Kidney tubule cell (primary cell): ENCODE measurements at places on chromosomes 11 and 22.

DNA sequence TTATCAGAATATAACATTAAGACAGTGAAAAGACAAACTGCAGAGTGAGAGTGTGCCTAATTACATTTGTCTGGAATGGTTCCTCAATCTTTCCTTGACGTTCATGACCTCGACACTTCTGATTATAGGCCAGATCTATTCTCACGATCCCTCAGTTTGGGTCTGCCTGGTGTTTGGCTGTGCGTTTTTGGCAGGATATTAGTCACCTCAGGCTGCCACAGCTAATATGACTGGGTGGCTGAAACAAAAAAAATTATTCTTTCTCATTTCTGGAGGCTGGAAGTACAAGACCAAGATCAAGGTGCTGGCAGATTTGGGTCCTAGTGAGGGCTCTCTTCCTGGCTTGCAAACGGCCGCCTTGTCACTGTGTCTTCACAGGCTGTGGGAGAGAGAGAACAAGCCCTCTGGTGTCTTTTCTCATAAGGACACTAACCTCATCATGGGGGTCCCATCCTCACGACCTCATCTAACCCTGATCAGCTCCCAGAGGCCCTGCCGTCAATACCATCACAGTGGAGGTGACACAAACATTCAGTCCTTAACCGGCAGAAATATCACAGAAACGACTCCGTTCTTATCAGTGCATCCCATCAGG lies 23.2 kb downstream of the IFITM10 start:
- no peak for DNase-seq

- DNase-seq, result no peak
Observed at GRCh38 chr22:19776433-19777031, 16.0 kb downstream of the TBX1 start.

DNA sequence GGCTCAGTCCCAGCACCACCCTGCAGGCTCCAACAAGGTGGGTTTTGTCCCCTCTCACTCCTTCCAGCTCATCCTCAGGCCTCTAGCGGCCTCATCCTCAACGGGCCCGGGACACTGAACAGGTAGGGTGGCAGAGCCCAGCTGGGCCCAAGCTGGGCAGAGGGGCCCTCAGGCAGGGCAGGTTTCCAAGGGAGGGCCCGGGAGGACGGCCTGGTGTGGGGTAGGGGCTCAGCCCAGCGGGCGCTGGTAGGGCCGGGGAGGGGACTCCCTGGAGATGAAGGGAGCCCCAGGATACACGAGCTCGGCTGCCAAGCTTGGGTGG lies 2.5 kb upstream of the IFITM10 start:
- no peak for DNase-seq

DNA sequence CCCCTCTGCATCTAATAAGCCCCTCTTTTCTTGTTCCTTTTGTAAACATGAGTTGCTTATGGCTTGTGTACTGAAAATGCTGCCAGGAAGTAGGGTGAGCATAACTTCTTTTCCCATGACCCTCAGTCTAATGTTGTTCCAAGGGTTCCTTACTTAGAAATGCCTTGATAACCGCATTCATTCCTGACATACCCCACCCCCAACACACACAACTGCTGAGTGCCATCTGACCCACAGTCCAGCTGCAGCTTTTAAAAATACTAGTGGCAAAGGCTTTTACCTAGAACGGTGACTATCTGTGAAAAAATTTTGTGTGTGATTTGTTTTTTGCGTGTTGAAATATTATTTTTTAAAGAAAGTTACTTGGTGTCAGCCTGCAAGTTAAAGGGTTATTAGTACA lies 52.6 kb downstream of the ARHGAP42 start:
- peak; percentile 85 for DNase-seq

GRCh38 chr22:43828998-43829782 lies 17.1 kb upstream of the EFCAB6 start:
- no peak for DNase-seq

- no peak for DNase-seq
Observed at GRCh38 chr22:27309697-27310096, 491.9 kb downstream of the MN1 start.

GRCh38 chr11:116328851-116329250 lies 443.9 kb downstream of the BUD13 start:
- no peak for DNase-seq

DNA sequence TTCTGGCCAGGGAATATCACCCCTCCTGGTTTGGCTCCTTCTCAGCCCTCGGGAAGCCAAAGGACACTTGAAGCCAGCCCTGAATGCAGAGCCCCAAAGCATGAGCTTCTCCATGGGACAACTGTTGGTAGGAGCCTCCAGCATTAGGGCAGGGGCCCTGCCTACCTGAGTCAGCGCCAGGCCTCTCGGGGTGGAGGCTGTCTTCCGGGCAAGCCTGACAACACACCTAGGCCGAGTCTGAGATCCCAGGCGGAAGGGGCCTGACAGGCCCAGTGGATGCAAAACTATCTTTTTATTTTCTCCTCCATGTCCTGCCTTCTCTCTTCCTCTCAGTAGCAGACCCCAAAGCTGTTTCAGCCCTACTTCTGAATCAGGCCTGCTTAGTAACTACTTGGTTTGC lies 27.6 kb downstream of the RCOR2 start:
- DNase-seq, result peak; percentile 28

GRCh38 chr11:92413757-92414513 lies 189.3 kb downstream of the FAT3 start:
- DNase-seq, result no peak

DNA sequence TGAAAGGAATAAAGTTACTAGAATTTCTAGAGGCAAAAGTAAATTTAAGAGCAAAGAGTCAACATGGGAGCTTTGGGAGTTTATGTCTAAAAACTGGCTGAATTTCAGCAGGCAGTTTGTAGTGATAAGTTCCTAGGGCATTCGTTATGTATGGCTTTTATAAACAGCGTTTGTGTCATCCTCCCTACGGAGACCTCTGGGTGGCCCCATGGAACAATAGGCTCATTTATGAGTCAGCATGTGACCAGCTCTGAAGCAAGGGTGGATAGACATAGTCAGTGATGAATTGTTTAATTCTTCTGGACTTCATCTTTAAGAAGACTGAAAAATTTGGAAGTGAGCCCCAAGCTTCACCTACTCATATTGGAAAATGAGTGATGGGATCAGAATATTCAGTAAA lies 37.1 kb downstream of the SVIP start:
- DNase-seq, result peak; percentile 69

DNA sequence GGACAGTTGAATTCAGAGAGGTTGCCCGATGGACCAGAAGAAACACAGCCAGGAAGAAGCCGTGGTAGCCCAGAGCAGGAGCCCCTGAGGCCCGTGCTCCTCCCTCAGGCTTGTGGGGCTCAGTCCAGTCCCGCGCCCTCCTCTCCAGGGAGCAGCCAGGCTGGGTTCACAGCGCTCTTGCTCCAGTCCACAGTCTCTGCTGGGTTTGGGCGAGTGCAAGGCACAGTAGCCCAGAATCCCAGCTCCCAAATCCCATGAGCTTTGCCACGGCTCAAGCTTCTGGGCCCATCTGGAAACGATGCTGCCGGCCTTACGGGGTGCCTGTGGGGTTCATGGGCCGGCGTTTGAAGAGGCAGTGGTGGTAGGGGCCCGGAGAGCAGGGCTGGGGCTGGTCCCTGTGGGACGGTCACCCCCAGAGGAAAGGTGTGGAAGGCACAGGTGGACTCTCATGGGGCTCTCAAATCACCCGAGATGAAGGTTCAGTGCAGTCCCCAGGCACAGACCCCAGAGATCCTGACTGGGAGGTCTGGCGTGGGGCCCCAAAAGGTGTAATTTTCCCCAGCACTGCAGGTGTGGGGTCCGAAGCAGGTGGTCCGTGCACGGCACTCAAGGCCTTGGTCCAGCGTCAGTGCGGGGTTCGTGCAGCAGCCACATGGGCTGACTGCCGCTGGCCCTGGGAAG lies 30.6 kb upstream of the ATXN10 start:
- no peak for DNase-seq

DNA sequence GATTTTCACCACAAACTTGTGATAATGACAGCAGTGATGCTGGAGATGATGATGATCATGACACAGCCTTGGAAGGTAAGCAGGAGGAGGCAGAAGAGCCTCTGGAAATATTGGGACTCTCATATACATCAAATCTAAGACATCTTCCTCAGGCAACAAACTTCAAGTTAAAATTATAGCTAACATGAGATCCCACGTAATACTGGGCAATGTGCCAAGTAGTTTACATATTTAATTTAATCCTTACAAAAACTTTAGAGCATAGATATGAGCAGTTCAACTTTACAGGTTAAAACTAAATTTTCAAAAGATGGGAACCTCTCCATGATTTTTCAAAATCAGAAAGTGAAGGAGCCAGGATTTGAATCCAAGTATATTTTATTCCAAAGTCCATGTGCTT lies 19.0 kb downstream of the OR52B2 start:
- no peak for DNase-seq
